ENCODE measurements at places on chromosomes 5 and 9. TPM values are rescaled to one million over a fixed set of nuclear protein-coding genes. Genes with fewer than 3 reads are reported as not detected.

GRCh38 chr5:59522201-59522831 is 371.2 kb downstream of the PDE4D start:
- H3K4me3 ChIP-seq: no peak overlapping the region
- no peaks in the 10 kb centered on the region for H3K4me1 ChIP-seq

DNA sequence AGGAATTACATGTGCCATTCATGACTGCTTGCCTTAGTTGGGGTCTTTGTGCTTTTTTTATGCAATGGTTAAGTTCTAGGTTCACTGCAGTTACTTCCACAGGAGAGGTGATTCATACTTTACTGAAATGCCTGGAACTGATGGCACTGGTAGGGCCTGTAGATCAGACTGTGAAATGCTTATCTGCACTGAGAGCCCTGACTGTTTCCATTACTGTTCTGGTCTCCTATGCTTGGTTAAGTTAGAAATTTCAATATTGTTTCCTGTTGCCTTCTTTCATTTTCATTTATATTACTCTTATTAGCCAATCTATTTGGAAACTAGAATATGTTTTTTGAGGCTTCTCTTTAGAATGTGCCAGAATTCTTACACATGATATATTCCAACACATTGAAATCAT is 484.1 kb upstream of the SEMA6A start:
- H3K36me3 ChIP-seq: no peaks in the 10 kb centered on the region
- H3K27me3 ChIP-seq: no peaks in the 10 kb centered on the region
- no peak for DNase-seq
- H3K4me1 ChIP-seq: peaks cover 16% of the 10 kb centered on the region

DNA sequence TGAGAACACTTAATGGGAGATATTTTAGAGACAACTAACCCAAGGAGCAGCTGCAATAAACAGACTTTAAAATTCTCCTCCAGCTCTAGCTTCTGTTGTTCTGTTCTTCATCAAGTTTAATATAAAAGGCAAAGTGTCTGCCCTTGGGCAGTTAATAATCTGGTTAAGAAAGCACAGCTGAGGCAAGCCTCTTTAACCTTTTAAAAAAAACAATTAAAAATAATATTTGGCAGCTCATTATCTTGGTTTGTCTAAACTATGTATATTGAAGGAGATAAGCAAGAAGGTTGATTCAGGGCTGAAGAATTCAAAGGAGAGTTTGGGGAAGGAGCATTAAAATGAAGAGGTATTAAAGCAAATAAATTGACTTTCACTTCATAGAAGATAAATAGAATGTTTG is 75.4 kb downstream of the TSSK1B start:
- H3K4me1 ChIP-seq: no peaks in the 10 kb centered on the region
- H3K27ac ChIP-seq: no peak overlapping the region
- no peak overlapping the region for H3K4me3 ChIP-seq
- no peaks in the 10 kb centered on the region for H3K36me3 ChIP-seq
- DNase-seq: no peak

GRCh38 chr9:92740446-92740961 is 24.1 kb downstream of the BICD2 start:
- H3K4me3 ChIP-seq: no peak overlapping the region
- no peaks in the 10 kb centered on the region for H3K36me3 ChIP-seq
- no peak overlapping the region for H3K27ac ChIP-seq
- peaks cover 6% of the 10 kb centered on the region for H3K4me1 ChIP-seq
- no peaks in the 10 kb centered on the region for H3K27me3 ChIP-seq
- no peak for DNase-seq

DNA sequence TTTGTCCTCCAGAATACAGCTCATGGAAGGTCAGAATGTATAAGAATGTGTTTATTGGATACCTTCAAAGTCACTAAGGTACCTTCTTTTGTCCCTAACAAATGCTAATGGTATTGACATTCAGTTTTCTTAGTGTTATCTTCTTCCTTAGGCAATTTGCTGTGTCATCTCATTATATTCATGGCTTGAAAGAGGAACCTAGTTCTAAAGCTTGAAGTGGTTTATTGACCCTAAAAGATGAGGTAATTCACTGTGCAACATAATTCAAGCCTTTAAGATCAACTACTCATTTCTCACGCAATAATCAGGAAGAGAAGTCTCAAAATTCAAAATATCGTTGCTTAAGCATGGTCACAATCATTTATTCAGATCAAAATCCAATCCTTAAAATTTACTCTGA is 342.7 kb upstream of the RIOK2 start:
- H3K4me3 ChIP-seq: no peak overlapping the region
- no peak overlapping the region for H3K27ac ChIP-seq
- no peaks in the 10 kb centered on the region for H3K4me1 ChIP-seq
- no peaks in the 10 kb centered on the region for H3K27me3 ChIP-seq

The RNF145 gene
- total RNA-seq: 80.0 TPM

The HRH2 gene
- total RNA-seq: 0.19 TPM

The DMRTA1 gene
- total RNA-seq: 21.3 TPM

The IFNA2 gene
- total RNA-seq: not detected

The MEF2C gene
- 0.26 TPM for total RNA-seq

The HAVCR2 gene
- 0.19 TPM for total RNA-seq
